ENCODE measurements at places on chromosomes 3 and 15. TPM values are rescaled to one million over a fixed set of nuclear protein-coding genes. Genes with fewer than 3 reads are reported as not detected.

The SPINT1 gene
- 0.46 TPM for total RNA-seq

The CCRL2 gene
- 2.3 TPM for total RNA-seq

The CHRNA3 gene
- total RNA-seq: 0.86 TPM

DNA sequence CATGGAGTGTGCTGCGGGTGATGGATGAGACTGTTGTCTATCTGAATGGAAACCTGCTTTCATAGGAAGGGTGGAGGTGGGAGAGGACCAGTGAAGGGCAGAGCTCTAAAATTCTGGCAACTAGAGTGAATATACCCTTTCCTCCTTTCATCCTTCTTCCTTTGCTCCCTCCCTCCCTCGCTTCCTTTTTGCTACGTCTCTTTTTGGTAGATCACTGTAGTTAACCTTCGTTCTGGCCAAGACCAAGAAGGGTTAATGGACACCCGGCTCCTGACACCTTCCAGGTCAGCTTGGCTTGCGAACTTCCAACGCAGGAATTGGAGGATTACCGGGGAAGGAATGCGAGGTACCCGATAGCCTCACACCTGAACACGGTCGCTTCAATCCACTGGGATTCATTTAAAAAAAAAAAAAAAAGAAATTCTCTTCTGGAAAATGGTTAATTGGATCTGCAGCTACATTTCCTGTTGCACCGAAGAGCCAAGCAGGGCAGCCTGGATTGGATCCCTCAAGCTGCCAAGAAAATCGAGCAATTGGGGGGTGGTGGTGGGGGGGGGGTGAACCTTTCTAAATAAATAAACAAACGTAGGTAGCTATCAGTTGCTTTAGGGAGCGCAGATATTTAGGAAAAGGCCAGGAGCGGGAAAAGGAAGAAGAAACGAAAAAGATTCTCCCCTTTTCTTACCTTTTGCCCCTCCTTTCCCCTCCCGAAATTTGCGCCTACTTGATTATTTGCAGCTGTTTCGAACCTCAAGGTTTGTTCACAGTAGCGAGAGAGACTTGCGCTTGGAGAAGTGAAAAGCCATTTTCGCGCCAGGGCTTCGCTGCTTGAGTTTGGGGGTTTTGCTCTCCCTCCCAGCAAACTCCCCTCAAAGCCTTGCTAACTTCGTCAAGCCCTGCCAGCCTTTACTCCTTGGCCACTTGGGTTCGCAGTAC, 9.5 kb upstream of the NR2F2 start:
- no peak for DNase-seq

- DNase-seq: no peak
Observed at GRCh38 chr3:146300768-146301167, 49.9 kb upstream of the PLSCR4 start.

DNA sequence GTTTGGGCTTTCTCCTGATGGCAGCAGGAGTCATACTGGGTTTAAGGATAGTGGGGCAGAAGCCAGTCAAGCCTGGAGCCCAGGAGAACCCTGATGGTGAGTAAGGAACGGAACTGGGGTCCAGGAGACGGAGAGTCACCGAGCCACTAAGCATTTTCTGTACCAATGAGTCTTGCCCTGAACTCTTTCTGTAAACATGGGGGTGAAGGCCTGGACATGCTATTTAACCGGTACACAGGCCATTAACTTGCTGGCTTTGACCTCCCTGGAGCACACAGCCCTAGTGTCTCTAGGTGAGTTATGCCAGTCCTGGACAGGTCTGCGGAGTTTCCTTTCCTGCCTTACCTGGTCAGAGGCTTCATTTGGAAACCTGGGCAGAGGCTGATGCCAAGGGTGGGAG, 3.9 kb downstream of the SLC6A6 start:
- no peak for DNase-seq

All from right cardiac atrium (tissue), 5 donors.